ENCODE measurements at places on chromosomes 16 and 17.
A peak's percentile ranks its signal among the peaks of the same experiment; 100 is the strongest.

DNA sequence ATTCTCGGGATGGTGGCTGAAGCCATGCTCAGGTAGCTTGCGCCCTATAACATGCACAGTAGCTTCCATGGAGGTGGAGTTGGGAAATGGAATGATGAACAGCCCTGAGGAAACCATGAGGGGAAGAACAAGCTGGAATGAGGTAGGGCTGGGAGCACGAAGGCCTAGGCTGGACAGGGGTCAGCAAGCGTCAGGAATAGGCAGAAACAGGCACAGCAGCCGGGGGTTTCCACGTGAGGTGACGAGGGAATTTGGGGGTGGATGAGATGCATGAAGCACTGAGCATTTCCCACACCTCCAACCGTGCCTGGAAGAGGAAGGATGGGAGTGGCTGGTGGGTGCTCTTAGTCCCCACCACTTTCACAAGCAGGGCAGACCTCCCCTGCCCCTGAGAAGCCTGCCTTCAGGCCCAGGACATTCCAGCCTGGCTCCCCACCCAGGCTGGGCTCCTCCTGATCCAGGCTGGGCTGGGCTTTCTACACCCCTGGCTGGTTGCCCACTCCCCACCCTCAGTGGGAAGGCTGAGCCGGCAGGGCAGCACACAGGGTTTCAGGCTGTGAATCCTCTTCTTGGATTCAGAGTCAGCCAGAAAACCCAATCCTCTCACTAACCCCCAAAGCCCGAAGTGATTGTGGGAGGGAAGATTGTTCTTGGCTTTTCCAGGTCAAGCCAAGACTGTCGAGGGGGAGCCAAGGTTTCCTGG, 21.9 kb downstream of the PLEKHG4 start:
- no peak for DNase-seq

GRCh38 chr16:87583453-87584131, 18.7 kb upstream of the JPH3 start:
- peak; percentile 43 for DNase-seq

DNA sequence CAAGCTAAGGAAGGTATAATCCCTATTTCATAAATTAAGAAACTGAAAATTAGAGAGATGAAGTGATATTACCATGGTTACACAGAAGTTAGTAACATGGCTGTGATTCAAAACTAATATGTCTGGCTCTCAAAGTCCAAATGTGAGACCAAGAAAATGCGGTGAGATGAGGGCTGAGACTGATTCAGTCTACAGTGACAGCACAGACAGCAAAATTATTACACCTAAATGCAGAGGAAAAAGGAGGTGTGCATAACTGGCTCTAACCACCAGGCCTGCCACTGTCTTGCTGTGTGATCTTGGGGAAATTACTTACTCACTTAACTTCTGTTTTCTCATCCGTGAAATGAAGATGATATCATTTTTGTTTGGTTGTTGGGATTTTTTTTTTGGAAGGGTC, 270.0 kb upstream of the SOX9 start:
- no peak for DNase-seq

DNA sequence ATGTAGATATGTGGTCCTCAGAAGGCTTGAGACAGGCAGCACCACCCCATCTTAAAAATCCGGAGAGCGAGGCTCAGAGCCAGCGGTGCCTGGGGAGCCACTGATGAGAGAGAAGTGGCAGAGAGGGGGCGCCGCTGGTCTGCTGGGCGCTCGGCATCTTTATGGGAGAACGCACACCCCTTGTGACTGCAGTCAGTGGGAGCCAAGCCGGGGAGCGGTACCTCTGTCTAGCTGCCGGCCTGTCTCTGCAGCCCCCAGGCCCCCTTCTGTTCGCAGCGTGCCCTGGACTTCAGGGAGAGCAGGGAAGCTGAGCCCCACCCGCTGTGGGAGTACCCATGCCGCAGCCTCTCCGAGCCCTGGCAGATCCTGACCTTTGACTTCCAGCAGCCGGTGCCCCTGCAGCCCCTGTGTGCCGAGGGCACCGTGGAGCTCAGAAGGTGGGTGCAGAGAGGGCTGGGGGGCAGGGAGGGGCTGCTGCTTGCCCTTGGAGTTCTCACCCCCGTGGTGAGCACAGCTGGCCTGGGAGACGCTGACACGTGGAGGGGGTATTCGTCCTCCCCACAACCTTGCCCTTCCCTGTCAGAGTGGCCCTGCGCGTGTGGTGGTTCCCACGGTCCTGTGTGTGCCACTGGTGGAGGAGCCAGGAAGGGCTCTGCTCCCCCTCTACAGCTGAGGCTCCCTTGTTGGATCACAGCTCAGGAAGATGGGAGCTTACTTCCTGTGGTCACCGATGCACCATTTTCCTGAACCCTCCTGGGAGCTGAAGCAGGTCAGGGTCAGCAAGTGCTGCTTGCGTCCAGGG, 44.8 kb downstream of the PRMT7 start:
- DNase-seq, result no peak

- no peak for DNase-seq
Measured at GRCh38 chr17:55990332-55991006, 162.8 kb upstream of the ANKFN1 start.

Data from AG10803 (cell line).